GM19239 (cell line): ENCODE measurements at places on chromosomes 16 and 17.

- no peak for DNase-seq
Observed at GRCh38 chr17:75645501-75645888, 12.3 kb downstream of the SMIM5 start.

DNA sequence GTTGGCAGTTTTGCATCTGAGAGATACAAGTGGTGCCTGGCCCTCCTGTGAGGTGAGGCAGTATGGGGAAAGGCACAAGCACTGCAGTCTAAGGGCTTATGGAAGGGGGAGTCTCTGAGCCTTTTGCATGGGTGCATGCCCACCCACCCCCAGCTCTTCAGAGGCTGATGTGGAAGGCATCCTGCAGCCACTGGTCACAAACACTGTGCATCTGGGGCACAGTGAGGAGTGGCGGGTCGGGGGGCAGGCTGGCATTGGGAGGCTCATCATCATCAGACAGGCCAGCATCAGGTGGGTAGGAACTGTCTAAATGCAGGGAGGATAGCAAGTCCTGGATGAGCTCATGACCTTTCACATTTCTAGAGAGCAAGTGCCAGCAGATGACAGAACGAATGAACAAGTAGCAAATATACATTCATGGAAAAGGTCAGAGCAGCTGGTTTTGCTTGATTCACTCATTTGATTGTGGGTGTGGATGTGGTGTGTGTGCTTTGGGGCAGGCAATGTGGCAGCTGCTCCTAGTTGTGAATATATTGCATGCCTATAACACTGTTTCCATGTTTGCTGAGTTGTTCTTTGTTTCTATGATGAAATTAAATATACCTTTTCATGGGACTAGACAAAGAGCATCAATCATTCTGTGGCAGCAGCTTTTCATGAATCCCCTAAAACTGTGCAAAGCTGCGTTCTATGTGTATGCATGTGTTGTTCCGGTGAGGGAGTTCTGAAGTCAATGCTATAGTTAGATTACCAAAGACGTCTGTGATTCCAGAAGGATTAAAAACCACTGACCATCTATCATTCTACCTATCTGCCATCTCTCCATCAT is 29.2 kb downstream of the TRIM25 start:
- DNase-seq, result no peak

GRCh38 chr16:19167710-19168370 is at the start of gene SYT17:
SYT17 (plus strand) TSS chr16:19168240; CDS start chr16:19168647, 407 bp downstream.
- peak; percentile 81 for DNase-seq

DNA sequence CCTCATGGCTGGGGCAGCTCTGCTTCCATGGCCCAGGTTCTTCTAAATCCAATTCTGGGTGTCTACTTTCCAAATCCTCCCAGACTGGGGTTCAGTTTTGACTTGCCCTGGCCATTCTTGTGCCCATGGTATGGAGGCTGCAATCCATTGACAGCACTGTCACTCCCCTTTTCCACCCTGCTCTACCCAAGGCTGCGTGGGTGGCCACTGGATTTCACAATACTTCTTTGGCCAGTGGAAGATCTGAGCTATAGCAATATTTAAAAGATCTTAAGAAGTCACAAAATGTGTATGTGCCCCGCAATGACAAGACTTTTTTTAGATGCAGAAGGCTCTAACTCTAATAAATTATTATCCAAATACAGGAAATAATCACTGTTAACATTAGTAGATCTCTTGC is 329.4 kb upstream of the CCL2 start:
- DNase-seq, result no peak

GRCh38 chr17:44749076-44749979 is 9.5 kb upstream of the ADAM11 start:
- DNase-seq, result no peak

DNA sequence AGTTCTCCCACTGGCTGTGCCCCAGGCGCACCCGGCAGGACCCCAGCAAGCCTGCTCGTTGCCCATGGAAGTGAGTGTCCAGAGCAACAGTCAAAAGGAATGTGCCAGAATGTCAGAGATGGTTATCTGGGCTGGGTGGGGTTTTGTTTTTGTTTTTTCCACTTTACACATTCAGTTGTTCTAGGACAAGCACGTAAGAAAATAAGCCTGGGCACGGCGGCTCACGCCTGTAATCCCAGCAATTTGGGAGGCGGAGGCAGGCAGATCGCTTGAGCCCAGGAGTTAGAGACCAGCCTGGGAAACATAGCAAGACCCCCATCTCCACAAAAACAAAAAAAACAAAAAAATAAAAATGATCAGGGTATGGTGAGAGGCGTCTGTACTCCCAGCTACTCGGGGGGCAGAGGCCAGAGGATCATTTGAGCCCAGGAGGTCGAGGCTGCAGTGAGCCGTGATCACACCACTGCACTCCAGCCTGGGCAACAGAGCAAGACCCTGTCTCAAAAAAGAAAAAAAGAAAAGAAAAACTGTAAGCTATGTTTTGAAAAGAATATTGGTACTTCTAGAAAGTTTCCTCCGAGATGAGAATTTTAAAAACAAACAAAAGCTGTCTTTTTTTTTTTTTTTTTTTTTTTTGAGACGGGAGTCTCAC is 8.3 kb downstream of the NDUFAF8 start:
- no peak for DNase-seq

- DNase-seq, result no peak
Observed at GRCh38 chr17:73112246-73112645, 19.8 kb upstream of the SLC39A11 start.

- no peak for DNase-seq
Observed at GRCh38 chr17:80696964-80697363, 152.3 kb downstream of the RPTOR start.

DNA sequence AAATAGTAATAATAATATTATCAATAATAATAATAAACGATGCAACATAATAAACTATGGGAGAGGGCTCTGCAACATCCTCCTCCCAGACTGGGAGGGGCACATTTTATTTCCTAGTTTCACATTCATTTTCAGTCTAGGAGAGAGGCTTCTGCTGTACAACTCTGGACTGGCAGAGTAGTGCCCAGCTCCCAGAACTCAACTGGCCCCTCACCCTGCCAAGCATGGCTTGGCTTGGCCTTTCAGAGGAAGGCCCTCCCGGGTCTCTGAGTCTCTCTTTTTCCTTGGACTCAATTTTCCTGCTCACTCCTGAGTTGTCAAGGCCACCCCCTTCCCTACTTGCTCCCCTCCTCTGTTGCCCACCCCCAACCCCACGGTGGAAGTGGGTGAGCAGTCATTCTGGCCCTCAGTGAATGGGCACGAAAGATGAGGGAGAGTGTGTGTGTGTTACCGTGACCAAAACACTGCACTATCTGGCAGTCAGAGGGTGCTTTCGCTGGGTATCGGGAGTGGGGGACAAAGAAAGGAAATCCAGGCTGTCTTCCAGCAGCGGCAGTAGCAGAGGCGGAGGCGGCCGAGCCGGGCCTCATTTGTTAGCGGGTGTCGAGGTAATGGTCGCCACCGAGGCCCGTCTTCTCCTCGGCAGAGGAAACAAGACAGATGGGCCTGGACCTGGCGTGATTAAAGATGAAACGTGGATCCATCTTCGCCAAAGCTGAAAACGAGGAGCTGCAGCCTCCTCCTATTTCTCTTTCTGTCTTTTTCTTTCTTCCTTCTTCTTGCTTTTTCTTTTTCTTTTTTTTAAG is 2.3 kb downstream of the HOXB4 start:
- DNase-seq, result no peak

DNA sequence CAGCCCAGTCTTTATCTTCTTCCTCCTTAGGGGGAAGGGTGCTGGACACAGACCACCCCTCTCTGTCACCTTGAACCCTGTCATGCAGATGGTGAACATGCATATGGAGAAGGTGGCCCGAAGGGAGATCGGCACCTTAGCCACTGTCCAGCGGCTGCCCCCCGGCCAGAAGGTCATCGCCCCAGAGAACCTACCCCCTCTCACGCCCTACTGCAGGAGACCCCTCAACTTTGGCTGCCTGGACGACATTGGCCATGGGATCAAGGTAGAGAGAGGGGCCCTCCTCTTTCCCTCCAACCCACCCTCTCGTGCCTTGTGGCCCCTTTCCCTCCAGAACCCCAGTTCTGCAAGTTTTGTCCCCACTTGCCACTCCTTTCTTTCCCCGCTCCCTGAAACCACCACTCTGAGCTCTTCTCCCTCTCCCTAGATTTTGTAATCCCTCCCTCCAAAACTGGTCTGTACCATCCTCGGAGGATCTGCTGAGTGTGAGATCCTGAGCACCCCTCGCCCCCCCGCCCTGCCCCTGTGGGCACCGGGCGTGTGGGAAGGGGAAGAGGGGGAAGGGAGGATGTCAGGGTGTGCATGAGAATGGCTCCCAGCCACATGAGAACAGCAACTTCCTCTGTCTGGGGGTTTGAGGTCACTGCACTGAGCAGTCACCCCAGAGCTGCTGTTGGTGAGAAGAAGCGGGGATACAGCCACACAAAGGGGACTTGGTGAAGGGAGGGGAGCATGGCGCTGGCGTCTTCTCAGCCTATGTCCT is 7.3 kb downstream of the ABI3 start:
- DNase-seq, result peak; percentile 82

GRCh38 chr16:19005561-19006445 is 22.1 kb downstream of the TMC7 start:
- DNase-seq, result no peak

GRCh38 chr17:3843935-3844516 is 2.0 kb downstream of the NCBP3 start:
- DNase-seq, result peak; percentile 48

- DNase-seq, result no peak
Observed at GRCh38 chr16:88058136-88058535, 106.9 kb downstream of the BANP start.

DNA sequence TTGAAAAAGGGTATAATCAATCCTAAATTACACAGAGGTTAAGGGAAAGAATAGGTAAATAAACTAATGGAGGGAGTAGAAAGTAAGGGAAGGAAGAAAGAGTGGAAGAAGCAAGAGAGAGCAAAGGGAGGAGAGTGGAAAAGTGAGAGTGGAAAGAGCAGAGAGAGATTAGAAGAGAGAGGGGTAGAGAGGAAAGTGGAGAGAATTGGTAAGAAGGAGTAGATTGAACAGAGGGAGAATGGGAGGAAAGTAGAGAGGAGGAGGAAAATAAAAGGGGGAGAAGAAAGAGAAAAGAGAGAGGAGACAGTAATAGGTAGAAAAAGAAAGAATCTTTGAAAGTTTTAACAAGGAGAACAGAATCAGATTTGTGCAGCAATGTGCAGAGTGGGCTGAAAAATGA is 24.9 kb downstream of the TERB1 start:
- no peak for DNase-seq

DNA sequence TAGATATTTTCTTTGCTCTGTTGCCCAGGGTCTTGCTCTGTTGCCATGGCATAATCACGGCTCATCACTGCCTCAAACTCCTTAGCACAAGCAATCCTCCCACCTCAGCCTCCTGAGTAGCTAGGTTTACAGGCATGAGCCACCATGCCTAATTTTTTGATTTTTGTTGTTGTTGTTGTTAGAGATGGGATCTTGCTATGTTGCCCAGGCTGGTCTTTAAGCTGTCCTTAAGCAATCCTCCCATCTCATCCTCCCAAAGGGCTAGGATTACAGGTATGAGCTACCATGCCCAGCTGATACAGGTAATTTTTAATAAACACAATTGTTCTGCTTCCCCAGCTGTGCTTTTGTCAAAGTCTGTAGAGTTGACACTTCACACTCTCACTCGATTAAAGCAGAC is 159.3 kb downstream of the PARN start:
- no peak for DNase-seq

DNA sequence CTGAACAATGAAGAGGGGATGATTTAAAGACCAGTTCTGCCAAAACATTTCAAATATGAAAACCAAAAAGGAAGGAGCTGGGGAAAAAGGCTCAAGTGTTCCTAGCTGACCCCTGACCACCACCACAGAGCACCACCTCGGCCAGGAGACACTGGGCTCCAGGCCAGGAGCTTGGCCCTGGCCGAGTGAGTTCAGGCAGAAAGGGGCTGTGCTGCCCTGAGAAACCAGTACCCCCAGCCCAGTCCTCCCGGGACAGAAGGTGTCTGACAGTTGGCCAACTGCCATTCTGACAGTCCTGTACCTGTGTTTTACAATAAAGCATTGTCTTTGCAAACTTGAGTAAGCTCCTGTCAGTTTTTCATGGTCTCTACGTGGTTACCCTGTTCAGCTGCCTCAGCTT is 98.2 kb downstream of the VPS53 start:
- no peak for DNase-seq

- no peak for DNase-seq
Observed at GRCh38 chr17:34360601-34361270, 2.3 kb downstream of the CCL1 start.

GRCh38 chr17:1552932-1553331 is 9.7 kb downstream of the PITPNA start:
- peak; percentile 26 for DNase-seq

GRCh38 chr17:43855061-43855460 is 8.1 kb downstream of the CD300LG start:
- DNase-seq, result no peak

GRCh38 chr17:37478187-37478586 is 11.5 kb upstream of the DUSP14 start:
- DNase-seq, result no peak

DNA sequence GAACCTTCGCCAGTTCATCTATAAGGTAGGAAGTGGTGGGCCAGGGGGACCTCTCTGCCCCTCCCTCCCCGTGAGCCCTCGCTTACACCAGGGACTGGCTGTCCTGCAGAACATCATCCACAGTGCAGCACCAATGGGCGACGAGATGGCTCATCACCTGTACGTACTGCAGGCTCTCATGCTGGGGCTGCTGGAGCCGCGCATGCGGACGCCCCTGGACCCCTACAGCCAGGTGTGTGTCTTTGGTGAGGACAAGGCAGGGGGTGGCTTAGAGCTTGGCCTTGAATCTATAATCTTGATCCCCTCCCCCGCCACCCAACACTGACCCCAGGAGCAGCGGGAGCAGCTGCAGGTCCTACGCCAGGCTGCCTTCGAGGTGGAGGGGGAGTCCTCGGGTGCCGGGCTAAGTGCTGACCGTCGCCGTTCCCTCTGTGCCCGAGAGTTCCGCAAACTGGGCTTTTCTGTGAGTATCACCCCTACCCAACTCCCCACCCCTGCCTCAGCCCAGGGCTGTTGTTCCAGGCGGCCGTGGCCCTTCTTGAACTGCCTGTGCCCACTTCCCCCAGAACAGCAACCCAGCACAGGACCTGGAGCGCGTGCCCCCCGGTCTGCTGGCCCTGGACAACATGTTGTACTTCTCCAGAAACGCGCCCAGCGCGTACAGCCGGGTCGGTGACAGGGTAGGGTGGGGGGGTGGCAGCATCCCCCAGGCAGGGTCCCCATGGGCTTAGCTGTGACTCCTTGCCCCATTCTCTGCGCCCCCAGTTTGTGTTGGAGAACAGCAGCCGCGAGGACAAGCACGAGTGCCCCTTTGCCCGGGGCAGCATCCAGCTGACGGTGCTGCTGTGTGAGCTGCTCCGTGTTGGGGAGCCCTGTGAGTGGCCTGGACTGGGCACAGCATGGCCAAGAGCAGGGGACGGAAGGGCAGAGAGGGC is 2.7 kb downstream of the ELMO3 start:
- no peak for DNase-seq

GRCh38 chr17:17579691-17580090 is 11.8 kb downstream of the PEMT start:
- DNase-seq, result no peak

GRCh38 chr17:52035336-52035915 is 123.1 kb downstream of the CA10 start:
- no peak for DNase-seq

- DNase-seq, result no peak
Observed at GRCh38 chr16:78884204-78884603, 716.3 kb downstream of the MAF start.
